Caco-2 (cell line): ENCODE measurements at places on chromosomes 13 and 19. TPM values are rescaled to one million over a fixed set of nuclear protein-coding genes. Genes with fewer than 3 reads are reported as not detected.

The KASH5 gene
- 0.56 and 1.00 TPM in 2 replicates for total RNA-seq

The B9D2 gene
- total RNA-seq: 3.6 and 4.0 TPM in 2 replicates

The ZAR1L gene
- total RNA-seq: 0.53 TPM in 1 of 2 replicates, not detected in the other

The SLC10A2 gene
- not detected in 2 replicates for total RNA-seq

The MAP2K2 gene
- 149 and 163 TPM in 2 replicates for total RNA-seq

DNA sequence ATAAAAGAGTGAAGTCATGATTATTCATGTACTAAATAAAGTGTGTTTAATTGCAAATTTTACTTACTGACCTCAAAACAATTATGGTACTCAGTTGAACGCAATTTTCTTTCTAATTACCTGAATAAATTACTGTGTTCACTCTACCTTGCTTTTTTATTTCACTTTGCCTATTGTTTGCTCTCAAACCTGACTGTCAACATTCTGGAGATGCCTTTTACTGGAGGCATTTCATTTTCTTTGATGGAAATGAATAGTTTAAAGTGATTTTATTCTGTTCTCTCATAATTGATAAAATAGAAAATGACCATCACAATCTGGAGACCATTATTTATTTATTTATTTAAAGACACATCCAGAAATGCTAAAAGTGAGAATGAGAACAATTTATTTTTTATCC lies 811.5 kb upstream of the ATXN8OS start:
- no peak for DNase-seq

- no peak for DNase-seq
These were observed 429.3 kb downstream of the DIAPH3 start for GRCh38 chr13:59734393-59734792.

DNA sequence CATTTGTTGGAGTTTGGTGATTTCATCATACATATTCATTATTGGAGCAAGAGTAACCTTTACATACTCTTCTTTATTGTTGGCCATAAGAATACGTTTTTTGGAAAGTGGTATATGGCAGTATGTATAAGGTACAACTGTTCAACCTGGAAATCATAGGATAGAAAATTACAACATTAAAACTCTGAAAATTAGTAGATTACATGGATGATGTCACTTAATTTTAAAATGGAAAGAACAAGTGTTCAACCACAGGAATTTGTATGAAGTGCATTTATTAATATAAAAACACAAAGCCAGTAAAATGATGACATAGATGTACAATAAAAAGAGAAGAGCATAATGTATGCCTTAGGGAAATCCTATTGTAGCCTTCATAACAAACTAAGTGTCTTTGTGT lies 7.3 kb upstream of the ZNF155 start:
- DNase-seq: no peak

- no peak for DNase-seq
These were observed 63.9 kb downstream of the GPC6 start for GRCh38 chr13:93290503-93290902.

DNA sequence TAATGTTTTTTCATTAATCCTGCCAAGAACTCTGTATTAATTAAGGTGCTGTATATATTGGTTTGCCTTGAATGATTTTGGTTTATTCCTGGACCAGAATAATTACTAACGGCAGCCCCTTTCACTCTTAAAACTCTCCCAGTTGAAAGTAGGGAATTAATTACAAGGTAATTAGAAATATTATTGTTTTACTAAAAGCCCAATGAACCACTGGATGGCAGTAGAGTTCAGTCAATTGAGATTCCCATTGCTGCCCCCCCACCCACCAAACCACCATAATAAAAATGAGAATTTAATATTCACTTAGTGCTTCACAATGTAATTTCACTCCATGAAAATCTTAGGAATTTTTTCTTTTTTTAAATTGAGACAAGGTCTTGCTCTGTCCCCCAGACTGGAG lies 13.7 kb downstream of the WBP4 start:
- no peak for DNase-seq
